CD4-positive, alpha-beta T cell treated with Interleukin-6 for 4 hours (primary cell): ENCODE measurements at places on chromosomes 2 and 18.

- DNase-seq: no peak
Measured at GRCh38 chr18:9900699-9901098, 13.1 kb upstream of the VAPA start.

- DNase-seq: no peak
Measured at GRCh38 chr2:6442252-6442985, 423.3 kb downstream of the CMPK2 start.

GRCh38 chr2:160358046-160358445, 135.6 kb downstream of the RBMS1 start:
- no peak for DNase-seq

DNA sequence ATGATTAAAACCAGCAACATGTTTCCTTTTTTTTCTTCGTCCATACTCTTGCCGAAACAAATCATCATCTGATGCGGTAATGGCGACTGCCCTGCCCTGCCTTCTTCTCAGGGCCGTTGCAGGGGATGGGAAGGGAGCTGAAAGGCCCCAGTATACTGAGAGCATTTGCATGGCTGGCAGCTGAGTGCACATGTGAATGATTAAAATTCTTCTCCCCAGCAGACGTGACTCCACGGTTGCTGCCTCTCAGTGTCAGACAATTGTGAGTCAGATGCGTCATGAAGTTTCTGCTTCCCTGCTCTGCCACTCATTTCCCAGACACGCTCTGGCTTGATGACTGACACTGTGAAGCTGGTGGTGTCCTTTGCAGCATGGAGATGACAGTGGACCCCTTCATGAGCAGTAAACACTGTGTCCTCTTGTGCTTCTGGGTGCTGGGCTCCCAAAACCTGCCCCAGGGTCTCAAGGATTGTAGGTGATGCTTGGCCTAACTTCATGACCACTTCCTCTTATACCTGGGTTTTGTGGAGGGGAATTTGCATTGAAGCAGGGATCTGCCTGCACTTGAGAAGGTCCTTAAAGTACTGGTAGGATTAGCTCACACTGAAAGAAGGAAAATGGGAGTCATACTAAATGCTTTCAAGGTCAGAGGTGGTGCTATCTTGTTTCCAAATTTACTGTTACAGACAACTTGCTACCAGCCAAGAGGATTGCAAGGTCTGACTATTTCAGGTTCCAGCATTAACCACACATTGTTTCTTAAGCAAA, 222.5 kb upstream of the COPS8 start:
- DNase-seq: no peak
